ENCODE measurements at places on chromosomes 7 and 10. TPM values are rescaled to one million over a fixed set of nuclear protein-coding genes. Genes with fewer than 3 reads are reported as not detected.

SERPINE1 gene
- 46.4 TPM for total RNA-seq

GPR146 gene
- total RNA-seq: 19.2 TPM

PCDH15 gene
- total RNA-seq: 0.85 TPM

GCC1 gene
- total RNA-seq: 17.9 TPM

GIMAP5 gene
- total RNA-seq: 183 TPM

EPHB6 gene
- total RNA-seq: 15.5 TPM

AS3MT gene
- 10.4 TPM for total RNA-seq

FAM25A gene
- not detected for total RNA-seq

GRCh38 chr10:131736321-131736980 lies 164.4 kb upstream of the PPP2R2D start:
- peak; percentile 69 for DNase-seq

- DNase-seq: no peak
Observed at GRCh38 chr7:42091461-42092291, 145.3 kb downstream of the GLI3 start.

GRCh38 chr7:42236266-42236975 lies 588 bp downstream of the GLI3 start:
- DNase-seq: no peak

- DNase-seq: peak; percentile 6
Observed at GRCh38 chr7:150393325-150393724, 14.2 kb downstream of the ZNF775 start.

DNA sequence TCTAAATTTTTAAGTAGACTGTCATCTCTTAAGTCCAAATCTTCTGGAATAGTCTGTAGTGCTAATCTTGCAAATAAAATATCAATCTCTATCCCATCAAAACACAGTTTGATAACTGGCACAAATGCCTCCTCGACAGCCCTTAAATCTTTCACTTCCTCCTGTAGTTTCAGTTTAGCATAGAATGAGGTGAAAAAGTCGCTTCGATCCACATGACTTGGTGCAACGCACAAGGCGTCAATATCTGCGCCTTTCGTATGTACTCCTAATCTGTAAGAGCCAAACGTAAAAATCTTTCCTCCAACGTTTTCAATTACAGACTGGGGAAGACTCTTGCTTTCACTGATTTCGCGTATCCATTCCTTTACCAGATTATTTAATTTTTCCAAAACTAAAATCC lies 603 bp downstream of the PAPOLB start:
- no peak for DNase-seq

DNA sequence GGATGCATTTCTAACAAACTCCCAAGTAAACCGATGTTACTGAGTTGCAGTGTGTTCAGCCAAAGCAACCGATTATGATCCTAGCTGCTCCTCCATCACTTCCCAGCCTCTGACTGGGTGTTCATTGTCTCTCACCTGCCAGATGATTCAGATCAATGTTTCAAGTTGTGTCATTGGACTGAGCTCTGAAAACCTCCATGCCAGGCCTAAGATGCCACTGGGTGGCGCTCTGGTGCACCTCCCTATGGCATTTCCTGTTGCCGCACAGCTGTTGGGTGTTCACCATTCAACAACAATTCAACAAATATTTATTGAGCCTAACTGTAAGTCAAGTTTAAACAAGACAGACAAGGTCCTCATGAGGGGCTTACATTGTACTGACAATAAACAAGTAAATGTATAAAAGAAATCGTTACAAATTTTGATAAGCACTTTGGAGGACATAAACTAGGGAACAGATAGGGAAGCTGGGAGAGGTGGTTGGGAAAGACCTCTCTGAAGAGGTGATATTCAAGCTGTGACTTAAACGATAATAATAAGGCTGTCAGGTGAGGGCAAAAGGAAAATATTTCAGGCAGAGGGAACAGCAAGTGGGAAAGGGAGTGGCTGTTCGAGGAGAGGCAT lies 22.8 kb downstream of the RGR start:
- no peak for DNase-seq

GRCh38 chr7:123992913-123993518 lies 39.9 kb downstream of the TMEM229A start:
- DNase-seq: no peak

GRCh38 chr7:6315746-6316145 lies 43.3 kb upstream of the CYTH3 start:
- no peak for DNase-seq

DNA sequence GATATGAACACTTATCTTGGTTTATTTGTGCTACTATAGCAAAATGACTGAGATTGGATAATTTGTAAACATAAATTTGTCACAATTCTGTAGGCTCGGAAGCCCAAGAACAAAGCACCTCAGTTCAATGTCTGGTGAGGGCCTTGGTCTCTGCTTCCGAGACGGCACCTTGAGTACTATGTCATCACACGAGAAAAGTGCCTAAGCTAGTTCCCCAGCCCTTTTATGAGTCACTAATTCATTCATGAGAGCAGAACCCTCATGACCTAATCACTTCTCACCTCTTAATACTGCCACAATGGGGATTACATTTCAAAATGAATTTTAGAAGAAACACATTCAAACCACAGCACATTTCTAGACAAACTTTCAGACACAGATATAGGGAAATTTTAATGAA lies 52.0 kb upstream of the PRSS1 start:
- no peak for DNase-seq

DNA sequence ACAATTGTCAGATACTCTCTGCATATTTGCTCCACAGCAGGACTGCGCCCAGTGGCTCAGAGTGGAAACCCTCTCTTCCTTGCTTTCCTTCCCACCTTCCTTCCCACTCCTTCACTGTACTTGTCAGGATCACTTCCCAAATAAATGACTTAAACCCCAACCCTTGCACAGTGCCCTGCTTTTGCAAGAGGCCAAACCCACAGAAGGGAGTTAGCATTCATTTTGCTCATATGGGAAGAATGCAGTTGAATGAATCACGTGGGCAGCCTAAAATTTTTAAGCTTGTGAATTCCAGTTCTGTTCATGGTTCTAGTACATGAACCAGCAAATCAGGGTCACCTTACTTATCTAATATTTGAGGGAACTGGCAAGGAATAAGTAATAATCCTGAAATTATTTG lies 47.7 kb upstream of the SFMBT2 start:
- no peak for DNase-seq

- no peak for DNase-seq
Observed at GRCh38 chr7:37915438-37915837, 1.2 kb downstream of the SFRP4 start.

DNA sequence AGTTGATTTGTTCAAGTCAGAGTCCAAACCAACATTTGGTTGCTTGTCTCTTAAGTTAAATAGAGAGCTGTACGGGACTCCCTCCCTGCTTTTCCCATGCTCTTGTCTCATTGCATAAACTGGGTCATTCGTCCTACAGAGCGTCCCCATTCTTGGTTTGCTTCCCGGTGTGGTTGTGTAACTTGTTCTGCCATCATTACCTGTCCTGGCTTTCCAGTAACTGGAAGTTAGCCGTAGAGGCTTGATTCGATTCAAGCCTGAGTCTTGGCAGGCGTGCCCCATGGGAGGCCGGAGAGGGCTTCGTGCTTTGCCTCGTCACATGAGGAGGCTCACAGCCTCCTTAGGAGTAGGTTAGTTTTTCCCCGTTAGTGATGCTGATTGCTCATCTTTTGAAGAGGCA lies 40.2 kb downstream of the FBH1 start:
- DNase-seq: no peak

DNA sequence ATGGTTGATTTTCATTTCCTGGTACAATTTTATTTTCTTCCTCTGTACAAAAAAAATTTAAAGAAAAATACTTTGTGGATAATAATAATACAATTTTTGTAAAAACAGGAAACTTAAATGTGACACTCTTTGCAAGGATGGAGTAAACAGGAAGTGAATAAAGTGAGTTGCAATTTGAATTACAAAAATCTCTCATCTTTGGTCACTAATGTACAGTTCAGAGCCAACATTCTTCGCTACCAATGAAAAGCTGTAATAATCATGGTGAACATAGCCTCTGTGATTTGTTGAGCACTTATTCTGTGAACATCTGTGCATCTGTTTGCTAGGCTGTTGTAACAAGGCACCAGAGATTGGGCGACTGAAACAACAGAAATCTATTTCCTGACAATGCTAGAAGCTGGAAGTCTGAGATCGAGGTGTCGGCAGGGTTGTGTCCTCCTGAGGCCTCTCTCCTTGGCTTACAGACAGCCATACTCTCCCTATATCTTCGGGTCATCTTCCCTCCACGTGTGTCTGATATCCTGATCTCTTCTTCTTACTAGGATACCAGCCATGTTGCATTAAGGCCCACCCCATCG lies 295.3 kb upstream of the KLF6 start:
- no peak for DNase-seq

DNA sequence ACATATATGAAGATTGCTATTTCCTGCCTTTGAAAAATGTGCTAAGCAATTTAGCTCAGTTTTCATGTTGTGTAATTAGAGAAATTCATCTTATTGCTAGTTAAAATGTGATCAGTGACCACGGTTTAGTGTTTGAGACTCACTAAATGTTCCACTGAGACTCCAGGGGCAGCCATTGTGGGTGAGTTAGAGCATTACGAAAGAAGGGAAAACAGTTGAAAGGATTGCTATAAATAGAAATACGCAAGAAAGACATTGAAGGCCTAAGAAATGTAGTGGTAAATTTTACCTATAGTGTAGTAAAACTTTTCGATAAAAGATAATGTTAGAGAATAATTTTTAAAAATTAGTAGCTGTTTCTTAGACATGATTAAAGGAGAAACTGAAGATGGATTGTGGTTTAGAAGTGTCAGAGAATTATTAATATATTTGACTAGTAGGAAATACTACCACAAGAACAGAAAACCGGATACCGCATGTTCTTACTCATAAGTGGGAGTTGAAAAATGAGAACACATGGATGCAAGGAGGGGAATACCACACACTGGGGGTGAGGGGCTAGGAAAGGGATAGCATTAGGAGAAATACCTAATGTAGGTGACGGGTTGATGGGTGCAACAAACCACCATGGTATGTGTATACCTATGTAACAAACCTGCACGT lies 394.5 kb downstream of the SEMA3D start:
- no peak for DNase-seq

- DNase-seq: no peak
Observed at GRCh38 chr7:2617325-2617905, 14.4 kb upstream of the TTYH3 start.

GRCh38 chr10:124560377-124561105 lies 98.9 kb downstream of the LHPP start:
- peak; percentile 67 for DNase-seq

- peak; percentile 39 for DNase-seq
Observed at GRCh38 chr7:158110034-158110590, 477.5 kb downstream of the PTPRN2 start.

Data from spleen (tissue), 13 donors.